ENCODE measurements at places on chromosomes 6 and 20.

- DNase-seq: no peak
Measured at GRCh38 chr6:158076548-158076947, 91.5 kb downstream of the SERAC1 start.

GRCh38 chr6:2129182-2129621 lies 116.2 kb downstream of the GMDS start:
- no peak for DNase-seq

- no peak for DNase-seq
Measured at GRCh38 chr6:109450801-109451200, 4.8 kb downstream of the MICAL1 start.

DNA sequence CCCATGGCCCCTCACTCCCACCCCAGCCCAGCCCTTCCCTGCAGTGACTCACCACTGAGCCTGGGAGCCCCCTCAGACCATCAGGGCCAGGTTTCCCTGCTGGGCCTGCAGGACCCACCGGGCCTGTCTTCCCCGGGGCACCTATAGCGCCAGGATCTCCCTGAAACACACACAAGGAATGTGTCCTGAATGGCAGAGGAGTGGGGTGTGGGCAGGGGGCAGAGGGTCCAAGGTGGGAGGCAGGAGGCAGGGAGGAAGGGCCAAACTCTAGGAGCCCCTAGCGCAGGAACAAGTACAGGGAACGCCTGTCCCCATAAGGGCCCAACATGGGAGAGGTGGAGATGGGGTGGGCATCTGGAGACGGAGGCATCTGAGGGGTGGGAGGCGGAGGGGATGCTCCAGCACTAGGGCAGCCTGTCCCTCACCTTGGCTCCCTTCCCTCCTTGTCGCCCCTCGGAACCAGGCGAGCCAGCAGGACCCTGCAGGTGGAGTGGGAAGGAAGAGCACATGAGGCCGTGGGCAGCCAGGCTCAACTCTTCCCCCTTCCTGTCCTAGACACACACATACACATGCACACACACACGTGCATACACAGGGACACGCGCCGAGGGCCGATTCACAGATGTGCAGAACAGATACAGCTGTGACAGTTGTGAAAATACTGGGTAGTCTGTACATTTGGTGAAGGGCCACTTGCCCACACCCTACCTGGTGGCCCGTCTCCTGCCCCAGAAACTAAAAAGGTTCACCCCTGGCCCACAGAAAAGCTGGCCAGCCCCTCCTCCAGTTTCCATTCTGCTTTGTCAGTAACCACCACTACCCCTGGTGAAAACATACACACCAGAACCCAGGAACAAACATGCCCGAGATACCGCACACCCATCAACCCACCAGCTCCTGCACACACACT lies 24.6 kb downstream of the COL11A2 start:
- no peak for DNase-seq

- DNase-seq: no peak
Measured at GRCh38 chr20:49762940-49763766, 49.5 kb upstream of the B4GALT5 start.
